ENCODE measurements at places on chromosomes 16 and 17.

DNA sequence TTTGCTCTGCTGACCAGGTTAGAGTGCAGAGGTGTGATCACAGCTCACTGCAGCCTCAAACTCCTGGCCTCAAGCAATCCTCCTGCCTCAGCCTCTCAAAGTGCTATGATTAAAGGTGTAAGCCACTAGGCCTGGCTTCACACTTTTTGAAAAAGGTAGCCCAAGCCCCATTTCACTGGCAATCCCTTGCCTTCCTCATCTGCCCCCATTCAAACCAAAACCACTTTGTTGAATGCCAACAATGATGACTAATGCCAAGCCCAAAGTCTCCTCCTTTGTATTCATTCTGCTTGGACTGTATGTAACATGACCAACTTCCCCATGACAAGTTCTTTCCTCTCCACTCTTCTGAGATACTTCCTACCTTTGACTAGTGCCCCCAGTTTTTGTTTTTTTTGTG is 33.1 kb downstream of the N4BP1 start:
- DNase-seq = no peak

- DNase-seq = no peak
These were observed 15.9 kb upstream of the ARHGAP17 start for GRCh38 chr16:25031132-25031440.

DNA sequence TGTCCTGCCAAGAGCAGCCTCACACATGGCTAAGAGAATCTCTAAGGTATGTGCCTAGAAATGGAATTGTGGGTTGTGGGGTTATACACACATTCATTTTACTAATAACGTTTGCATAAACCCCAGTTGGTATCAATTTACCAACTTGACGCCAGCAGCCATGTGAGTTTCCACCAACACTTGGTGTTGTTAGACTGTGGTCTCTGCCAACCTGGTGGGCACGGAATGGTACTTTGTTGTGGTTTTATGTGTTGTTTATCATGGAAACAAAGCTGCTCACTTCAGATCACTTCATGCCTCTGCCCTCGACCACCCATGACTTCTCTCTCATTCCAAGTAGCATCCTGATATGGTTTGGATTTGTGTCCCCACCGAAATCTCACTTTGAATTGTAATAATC is 152.0 kb upstream of the CDC42EP4 start:
- no peak for DNase-seq

DNA sequence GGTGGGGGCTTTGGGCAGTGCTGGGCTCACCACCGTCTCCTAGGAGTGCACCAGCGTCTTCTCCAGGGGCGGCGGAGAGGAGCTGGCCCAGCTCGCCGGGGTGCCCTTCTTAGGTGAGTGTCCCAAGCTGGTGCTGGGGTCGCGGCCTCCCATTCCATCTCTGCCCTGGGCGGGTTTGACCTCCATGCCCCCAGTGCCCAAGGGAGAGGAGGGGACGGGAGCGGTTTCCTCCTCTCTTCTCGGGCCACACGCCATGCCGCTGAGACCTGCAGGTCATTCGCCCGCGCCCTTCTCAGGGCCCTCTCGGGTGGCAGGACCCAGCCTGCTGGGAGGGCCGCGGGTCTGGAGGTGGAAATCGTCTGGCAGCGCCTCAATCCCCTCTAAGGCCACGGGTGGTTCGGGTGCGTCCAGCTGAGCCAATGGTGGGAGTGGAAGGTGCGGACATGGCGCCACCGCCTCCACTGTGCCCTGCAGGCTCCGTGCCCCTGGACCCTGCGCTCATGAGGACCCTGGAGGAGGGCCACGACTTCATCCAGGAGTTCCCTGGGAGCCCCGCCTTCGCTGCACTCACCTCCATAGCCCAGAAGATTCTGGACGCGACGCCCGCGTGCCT is 5.3 kb downstream of the IGFALS start:
- no peak for DNase-seq

GRCh38 chr17:35447499-35447898 is 1.1 kb downstream of the SLFN13 start:
- no peak for DNase-seq

DNA sequence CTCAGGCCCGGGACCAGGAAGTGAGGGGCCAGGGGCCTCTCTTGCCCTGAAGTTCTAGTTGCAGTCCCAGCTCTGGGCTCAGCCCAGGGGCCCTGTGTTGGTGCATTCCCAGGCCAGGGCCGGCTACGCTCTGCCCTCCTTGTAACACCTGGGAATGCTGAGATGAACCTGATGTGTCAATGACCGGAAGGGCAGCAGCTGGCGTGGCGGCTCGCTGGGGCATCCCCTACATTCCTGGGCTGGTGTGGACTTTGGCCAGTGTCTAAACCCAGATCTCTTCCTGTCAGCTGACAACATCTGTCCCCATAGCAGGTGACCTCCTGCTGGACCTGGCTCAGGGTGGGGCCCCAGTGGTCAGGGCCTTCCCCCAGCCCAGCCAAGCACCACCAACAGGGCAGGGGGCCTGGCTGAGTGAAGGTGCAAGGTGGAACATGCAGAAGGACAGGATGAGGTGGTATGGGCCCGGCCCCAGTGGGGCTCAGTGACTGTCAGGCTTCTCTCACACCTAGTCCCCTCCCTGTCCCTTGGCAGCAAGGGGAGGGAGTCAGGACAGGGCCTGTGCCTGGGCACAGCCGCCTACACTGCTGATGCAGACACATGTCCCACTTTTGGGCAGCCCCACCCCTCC is 15.9 kb downstream of the FAM83G start:
- DNase-seq = no peak

DNA sequence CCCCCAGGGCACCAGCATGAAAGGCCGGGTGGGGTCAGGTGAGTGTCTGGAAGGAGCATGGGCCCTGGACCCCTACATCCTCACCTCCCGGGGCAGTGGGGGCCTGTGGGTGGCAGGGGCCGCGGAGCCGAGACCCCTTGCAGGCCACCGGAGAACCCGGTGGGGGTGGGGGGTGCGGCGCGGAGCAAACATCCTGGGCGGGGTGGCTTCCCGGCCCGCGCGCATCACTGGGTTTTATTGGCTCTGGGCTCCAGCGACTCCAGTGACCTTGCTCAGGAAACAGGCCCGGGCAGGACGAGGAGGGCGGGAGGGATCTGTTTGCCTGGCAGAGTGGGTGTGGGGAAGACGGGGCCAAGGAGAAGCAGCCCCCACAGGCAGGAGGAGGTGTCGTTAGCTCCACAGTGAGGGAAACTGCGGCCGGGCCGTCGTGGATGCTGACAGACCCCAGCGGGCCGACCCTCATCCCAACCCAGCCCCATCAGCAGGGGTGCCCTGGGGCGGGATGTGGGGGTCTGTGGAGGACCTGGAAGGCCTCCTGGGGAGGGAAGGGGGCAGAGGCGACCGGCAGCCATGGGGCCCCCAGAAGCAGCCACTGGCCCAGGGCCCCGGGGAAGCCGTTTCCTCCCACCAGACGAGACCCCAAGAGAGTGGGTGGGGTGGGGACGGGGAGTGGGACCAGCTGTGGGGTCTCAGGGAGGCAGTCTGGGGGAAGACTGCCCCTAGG is 10.6 kb downstream of the SSTR5 start:
- no peak for DNase-seq

DNA sequence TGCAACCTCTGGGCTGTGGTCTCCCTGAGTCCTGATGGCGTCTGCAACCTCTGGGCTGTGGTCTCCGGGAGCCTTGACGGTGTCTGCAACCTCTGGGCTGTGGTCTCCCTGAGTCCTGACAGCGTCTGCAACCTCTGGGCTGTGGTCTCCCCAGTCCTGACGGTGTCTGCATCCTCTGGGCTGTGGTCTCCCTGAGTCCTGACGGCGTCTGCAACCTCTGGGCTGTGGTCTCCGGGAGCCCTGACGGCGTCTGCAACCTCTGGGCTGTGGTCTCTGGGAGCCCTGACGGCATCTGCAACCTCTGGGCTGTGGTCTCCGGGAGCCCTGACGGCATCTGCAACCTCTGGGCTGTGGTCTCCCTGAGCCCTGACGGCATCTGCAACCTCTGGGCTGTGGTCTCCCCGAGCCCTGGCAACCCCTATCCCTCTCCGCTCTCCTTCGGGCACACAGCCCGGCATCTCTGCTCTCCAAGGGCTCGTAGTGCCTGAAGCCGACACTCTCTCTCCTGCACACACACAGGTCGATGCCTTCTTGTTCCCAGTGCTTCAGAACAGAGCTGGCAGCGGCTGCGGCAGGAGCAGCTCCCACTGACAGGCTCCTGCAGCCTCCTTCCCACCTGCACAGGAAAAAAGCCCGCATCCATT is 45.6 kb downstream of the METRNL start:
- no peak for DNase-seq

- no peak for DNase-seq
These were observed 22.8 kb downstream of the SLFN5 start for GRCh38 chr17:35265566-35266141.

- DNase-seq = no peak
These were observed 9.1 kb downstream of the SLC6A2 start for GRCh38 chr16:55664786-55665407.

GRCh38 chr16:10760858-10761257 is 17.2 kb downstream of the NUBP1 start:
- DNase-seq = no peak

GRCh38 chr16:89823087-89823823 is 5.0 kb upstream of the SPIRE2 start:
- peak; percentile 67 for DNase-seq

DNA sequence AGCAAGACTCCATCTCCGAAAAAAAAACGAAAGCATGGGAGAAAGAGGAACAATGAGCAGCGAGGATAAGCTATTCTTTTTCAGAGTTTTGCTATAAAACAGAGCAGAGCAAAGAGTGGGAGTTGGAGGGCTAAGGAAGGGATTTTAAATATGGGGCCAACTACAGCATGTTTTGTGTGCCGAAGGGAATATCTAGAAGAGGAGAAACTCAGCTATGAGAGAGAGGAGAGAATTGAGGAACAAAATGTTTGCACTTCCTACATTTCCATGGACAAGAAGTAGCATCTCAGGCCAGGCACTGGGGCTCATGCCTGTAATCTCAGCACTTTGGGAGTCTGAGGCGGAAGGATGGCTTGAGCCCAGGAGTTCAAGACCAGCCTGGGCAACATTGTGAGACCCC is 13.1 kb upstream of the GRB2 start:
- DNase-seq = no peak

GRCh38 chr17:527247-527646 is 174.6 kb upstream of the RPH3AL start:
- no peak for DNase-seq

GRCh38 chr17:31452101-31452500 is 60.6 kb downstream of the RAB11FIP4 start:
- no peak for DNase-seq

All from NCI-H748 treated with DMSO at 0.1 percent for 48 hours (cell line).